Activated naive CD4-positive, alpha-beta T cell (primary cell): ENCODE measurements at places on chromosomes 2 and 18.

DNA sequence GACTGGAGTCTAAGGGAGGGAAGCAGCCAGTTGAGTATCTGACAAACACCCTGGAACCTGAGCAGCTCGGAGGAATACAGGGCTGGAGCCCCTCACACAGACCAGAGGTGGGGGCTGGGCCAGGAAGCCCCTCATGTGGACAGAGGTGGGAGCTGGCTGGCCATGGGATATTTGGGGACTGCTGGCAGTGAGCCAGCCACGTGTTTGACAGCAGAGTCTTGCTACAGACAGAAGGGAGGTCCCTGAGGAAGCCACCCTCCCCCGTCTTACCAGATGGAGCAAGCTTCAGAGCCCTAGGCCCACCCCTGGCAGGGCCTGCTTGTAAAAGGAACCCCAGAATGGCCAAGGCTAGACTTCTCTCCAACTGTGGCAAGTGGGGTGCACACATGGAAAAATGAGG lies 3.6 kb upstream of the MTERF4 start:
- no peak for DNase-seq

GRCh38 chr2:43387092-43388062 lies 161.0 kb upstream of the ZFP36L2 start:
- no peak for DNase-seq

DNA sequence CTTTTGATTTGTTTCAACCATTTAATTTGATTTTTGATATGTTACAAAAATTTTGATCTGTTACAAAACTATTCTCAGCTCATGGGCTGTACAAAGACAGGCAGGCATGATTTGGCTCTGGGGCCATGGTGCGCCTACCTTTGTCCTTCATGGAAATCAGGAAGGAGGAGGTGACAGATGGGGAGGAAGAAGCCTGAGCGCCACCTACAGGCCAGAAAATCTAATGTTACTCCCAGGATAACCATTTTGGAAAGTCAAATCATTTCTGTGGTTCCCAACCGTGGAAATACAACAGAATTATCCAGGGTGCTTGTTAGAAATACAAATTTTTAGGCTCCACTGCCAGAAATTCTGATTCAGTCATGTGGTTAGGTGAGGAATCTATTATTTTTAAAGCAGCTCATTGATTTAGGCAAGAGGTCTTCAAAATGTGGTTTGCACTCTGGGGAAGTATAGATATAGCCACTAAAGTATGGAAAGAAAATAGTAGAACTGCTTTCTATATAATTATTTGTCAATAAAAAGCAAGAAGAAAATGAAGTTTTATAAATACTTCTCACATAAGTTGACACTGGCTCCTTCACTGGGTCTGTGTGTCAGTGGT lies 93.9 kb downstream of the EVA1A start:
- no peak for DNase-seq

- DNase-seq = no peak
These were observed 36.3 kb downstream of the YWHAQ start for GRCh38 chr2:9594366-9595054.

DNA sequence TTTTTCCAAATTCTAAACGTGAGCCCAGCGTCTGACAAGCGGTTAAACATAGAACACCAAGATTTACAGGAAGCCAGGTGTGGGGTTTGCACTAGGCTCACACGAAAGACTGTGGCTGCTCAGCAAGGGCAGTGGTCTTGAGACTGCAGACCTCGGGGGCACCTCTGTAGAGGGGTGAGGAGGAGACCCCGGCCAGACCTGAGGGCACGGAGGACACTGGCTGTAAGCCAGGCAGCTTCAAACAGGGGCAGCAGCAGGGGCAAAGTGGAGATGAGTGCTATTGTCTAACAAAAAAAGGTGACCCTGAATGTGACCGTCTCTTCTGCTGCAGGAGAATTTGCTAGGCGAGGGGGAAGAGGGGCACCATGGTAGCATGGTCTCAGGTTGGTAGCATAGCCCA lies 140.3 kb downstream of the CYP26B1 start:
- no peak for DNase-seq

- DNase-seq = no peak
These were observed 29.7 kb upstream of the CCDC178 start for GRCh38 chr18:33470216-33470615.

DNA sequence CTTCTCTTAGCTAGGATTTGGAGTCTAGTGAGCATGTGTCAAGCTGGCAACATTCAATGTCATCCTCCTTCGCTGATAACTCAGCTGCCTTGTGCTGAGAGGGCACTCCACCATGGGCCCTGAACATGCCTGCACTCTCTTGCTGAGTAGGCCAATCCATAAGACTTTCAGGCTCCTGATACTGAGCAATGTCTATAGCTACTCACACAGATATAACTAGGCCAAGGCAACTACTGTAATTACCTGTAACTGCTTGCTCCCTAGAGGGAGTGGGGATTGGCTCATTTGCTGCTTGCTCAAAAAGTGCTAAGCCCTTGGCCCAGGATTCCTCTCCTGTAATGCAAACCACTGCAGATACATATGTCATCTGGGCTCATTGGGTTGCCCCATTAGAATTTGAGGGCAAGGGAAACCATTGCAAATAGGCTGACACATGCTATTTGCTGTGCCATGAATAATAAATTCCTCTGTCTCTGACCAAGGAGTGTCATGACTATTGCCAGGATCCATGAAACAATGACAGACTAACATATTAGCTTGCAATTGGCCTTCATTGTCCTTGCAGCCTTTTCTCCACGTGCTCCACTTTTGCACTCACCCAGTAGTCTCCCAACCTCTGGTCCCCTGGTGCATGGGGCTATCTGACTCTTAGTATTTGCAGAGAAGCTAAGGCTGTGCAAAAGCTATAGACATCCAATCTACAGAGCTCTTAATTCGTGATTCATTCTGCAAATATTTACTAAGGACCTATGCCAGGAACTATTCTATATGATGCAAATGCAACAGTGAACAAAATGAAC lies 36.9 kb upstream of the BMPR2 start:
- no peak for DNase-seq
